ENCODE measurements at places on chromosomes 7 and 10. TPM values are rescaled to one million over a fixed set of nuclear protein-coding genes. Genes with fewer than 3 reads are reported as not detected.
A peak's percentile ranks its signal among the peaks of the same experiment; 100 is the strongest.

GRCh38 chr7:28732071-28732869 is 225.9 kb downstream of the TRIL start:
- H3K27ac ChIP-seq: no peak overlapping the region
- no peaks in the 10 kb centered on the region for H3K36me3 ChIP-seq
- no peaks in the 10 kb centered on the region for H3K27me3 ChIP-seq
- peak; percentile 56 for DNase-seq

GRCh38 chr10:7250236-7250635 is 160.6 kb downstream of the SFMBT2 start:
- no peaks in the 10 kb centered on the region for H3K4me1 ChIP-seq
- no peak overlapping the region for H3K27ac ChIP-seq

GRCh38 chr10:70740406-70741288 is 44.5 kb downstream of the TBATA start:
- H3K4me3 ChIP-seq: no peak overlapping the region
- no peaks in the 10 kb centered on the region for H3K27me3 ChIP-seq
- H3K27ac ChIP-seq: no peak overlapping the region

DNA sequence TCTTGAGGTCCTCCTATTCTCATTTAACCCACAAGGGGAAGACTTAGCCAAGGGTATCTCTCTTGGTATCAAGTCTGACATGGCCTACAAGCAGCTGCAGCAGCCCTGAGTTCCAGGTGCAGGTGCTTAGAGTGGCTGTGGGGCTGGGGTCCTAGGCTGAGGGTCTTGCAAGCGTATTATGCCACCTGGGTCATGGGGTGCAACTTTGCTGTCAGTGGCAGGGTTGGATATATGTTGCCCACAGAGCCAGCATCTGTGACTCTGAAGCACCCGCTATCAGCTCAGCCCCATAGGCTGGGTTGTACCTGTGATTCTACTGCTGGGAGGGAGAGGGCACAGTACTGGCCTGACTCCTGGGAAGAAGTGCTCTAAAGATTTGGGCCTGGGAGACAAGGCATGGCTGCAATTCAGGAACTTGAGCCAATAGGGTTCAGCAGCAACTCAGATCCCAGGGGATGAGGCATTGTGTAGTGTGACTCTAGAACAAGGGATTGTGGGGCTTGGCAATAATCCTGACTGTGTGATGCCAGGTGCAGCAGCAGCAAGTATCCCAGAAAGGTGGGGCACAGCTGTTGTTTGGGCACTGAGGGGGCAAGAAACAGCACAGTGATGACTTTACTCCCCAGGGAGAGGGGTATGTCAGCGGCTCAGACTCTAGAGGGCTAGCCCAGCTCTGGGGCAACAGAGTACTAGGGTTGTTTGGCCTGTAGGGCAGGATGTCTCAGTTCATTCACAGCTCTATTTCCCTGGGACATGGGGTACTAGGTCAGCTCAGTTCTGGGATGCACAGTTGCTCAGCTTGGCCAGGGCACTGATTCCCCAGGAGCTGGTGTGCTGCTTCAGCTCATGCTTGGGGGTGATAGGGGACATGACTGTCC is 41.4 kb downstream of the NEURL1 start:
- H3K4me3 ChIP-seq: no peak overlapping the region
- DNase-seq: no peak
- H3K27me3 ChIP-seq: peaks cover 40% of the 10 kb centered on the region
- no peaks in the 10 kb centered on the region for H3K36me3 ChIP-seq
- H3K27ac ChIP-seq: no peak overlapping the region

The MKLN1 gene
- 48.0 TPM for total RNA-seq

DNA sequence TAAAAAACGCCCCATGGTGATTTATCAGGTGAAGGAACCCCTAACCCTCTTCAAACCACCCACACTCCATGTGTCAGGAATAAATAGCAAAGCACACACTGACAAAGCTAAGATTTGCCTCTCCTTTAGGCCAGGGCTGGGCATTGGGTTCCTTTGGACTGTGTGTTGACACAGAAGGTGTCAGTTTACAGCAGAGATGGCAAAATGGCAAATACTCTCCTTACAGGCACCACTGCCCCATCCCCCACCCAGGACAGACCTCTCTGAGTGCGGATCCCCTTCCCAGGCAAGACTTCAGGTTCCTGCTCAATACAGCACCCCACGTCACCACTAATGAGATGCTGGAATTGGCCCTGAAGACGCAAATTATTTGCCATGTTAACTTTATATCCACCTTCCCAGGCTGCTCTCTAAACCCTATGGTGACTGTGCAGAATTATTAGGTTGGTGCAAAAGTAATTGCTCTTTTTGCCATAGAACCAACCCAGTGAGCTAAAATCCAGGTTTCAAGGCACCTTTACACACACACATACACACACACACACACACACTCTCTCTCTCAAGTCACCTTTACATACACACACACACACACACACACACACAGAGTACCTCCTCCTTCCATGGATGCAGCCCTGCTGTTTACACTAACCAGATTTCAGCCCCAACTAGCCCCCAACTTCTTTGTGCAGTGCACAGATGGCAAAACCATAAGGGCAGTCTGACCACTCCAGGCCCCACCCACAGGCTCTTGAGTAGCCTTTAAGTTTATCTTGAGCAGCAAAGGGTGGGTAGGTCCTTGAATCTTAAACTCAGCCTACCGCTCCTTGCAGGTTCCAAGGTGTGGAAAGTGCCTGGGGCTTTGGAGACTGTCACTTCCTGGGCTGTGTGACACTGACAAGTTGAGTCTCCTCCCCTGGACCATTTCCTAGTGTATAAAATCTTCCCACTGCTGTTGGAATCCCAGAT is 4.0 kb upstream of the ZCCHC24 start:
- H3K4me1 ChIP-seq: peaks cover 13% of the 10 kb centered on the region
- no peaks in the 10 kb centered on the region for H3K27me3 ChIP-seq
- no peaks in the 10 kb centered on the region for H3K36me3 ChIP-seq
- H3K27ac ChIP-seq: no peak overlapping the region
- no peak for DNase-seq

DNA sequence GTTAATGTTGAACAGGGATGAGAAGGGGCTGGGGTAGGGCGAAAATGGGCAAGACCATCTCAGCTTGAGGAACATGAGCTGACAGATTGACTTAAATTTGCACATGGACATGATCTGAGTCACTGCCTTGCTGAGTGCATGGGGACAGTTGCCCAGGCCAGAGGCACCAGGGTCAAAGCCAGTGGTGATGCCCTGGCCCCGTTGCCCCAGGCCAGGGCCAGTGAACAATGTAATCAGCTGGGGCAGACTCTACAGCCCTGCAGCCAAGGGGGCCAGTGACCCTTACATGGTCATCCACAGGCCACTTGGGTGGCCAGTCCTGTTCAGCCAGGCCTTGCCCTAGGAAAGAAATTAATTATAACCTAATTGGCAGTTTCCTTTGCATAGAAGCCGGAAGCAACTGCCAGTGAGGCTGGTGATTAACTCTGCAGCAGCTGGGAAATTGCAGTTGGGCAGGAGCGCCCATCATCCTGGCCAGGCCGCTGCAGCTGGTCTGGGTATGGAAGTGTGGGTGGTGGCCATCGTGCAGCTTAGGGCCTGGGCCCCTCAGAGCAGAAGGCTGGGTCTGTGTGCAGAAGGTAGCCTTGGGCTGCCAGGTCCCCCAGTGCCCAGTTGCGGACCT is 9.6 kb downstream of the RET start:
- DNase-seq: no peak
- no peak overlapping the region for H3K27ac ChIP-seq
- H3K4me3 ChIP-seq: no peak overlapping the region
- H3K36me3 ChIP-seq: no peaks in the 10 kb centered on the region

The DDC gene
- not detected for total RNA-seq

GRCh38 chr10:73773152-73773879 is 8.5 kb upstream of the CHCHD1 start:
- peaks cover 41% of the 10 kb centered on the region for H3K36me3 ChIP-seq
- DNase-seq: no peak
- peaks cover 22% of the 10 kb centered on the region for H3K4me1 ChIP-seq

The CHRM2 gene
- total RNA-seq: not detected

GRCh38 chr7:108051454-108051853 is 48.5 kb upstream of the LAMB1 start:
- H3K36me3 ChIP-seq: no peaks in the 10 kb centered on the region
- no peak overlapping the region for H3K27ac ChIP-seq
- no peaks in the 10 kb centered on the region for H3K27me3 ChIP-seq
- no peaks in the 10 kb centered on the region for H3K4me1 ChIP-seq

The LAMB1 gene
- total RNA-seq: 403 TPM

The GIMAP5 gene
- not detected for total RNA-seq

DNA sequence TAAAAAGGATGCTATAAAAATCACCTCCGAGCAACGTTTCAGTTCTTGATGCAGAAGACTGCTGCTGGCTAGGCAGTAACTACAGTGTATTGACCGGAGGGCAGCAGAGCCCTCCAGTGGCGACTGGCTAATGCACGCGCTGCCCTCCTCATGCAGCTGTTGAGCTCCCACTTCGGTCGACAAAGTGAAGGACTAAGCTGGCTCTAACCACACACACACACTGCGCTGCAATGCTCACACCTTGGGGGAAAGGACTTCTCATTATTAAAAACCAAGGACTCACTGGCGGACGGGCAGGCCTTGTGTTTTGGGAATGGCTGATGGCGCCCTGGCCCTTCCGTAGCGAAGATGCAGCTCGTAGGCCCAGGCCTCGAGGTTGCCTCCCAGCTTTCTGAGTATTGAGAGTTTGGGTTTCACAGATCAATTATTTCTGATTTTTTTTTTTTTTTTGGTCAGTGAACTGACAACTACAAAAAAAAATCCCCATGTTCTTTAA is 120.9 kb upstream of the DIP2C start:
- no peak for DNase-seq
- no peak overlapping the region for H3K27ac ChIP-seq
- H3K36me3 ChIP-seq: peaks cover 46% of the 10 kb centered on the region

The ELN gene
- 0.75 TPM for total RNA-seq

The CALCR gene
- 5.4 TPM for total RNA-seq

DNA sequence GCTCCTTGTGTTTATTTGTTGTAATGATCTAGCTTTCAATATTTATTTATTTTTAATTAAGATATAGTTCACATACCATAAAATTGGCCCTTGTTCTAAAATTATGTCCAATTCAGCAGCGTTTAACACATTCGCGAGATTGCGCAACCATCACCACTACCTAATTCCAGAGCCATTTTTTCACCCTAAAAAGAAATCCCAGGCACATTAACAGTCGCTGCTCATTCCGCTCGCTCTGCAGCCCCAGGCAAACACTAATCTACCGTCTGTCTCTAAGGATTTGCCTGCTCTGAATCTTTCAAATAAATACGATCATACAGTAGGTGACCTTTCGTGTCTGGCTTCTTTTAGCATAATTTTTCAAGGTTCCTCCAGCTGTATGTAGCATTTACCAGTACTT is 616.7 kb downstream of the CALN1 start:
- DNase-seq: no peak
- H3K27me3 ChIP-seq: no peaks in the 10 kb centered on the region
- no peaks in the 10 kb centered on the region for H3K4me1 ChIP-seq
- no peaks in the 10 kb centered on the region for H3K36me3 ChIP-seq
- H3K27ac ChIP-seq: no peak overlapping the region
- no peak overlapping the region for H3K4me3 ChIP-seq

DNA sequence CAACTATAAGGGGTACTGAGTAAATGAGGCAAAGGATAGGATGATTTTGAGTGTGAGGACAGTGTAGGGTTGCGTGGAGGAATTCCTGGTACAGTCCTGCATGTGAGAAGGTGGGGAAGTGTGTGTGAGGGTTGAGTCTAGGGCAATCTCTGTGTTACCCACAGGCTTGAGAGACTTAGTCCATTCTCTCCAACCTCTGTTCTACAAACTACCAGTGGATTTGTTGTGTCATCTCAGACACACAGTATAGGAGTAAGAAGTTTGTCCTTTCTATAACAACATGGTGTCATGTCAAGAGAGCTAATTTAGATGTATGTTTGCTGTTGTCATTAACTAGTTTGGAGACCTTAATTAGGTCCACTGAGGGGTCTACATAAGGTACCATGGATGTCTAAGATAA is 12.5 kb downstream of the PURB start:
- H3K36me3 ChIP-seq: no peaks in the 10 kb centered on the region
- H3K27ac ChIP-seq: no peak overlapping the region
- H3K27me3 ChIP-seq: no peaks in the 10 kb centered on the region
- H3K4me3 ChIP-seq: no peak overlapping the region

DNA sequence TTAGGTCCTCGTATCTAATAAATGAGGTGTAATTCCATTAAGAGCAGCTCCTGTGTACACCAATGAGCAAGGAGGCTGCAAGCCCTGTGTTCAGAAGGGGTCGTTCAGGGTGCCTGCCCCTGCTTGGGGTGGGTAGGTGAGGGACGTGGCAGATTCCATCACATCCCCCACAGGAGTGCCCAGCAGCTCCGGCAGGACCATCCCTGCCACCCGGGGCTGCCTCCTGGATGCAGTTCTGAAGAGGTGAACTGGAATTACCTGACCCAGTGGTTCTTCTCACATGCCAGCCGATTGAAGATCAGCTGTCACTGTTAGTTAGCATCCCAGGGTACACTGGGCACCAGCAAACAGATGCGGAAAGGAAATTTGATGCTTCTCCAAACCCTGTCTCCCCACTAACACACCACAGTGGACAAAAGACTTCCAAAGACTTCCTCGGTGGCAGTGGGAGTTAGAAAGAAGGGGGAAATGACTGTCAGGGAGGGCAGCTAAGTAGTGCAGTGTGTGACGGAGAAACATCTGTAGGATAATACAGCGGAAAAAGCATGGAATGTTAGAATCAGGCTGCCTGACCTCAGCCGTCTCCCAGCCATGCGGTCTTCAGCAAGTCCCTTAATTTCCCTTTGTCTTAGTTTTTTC is 313.6 kb upstream of the ZMIZ1 start:
- H3K4me3 ChIP-seq: no peak overlapping the region
- no peak for DNase-seq
- H3K36me3 ChIP-seq: no peaks in the 10 kb centered on the region
- H3K27me3 ChIP-seq: no peaks in the 10 kb centered on the region
- H3K4me1 ChIP-seq: peaks cover 40% of the 10 kb centered on the region
- no peak overlapping the region for H3K27ac ChIP-seq

The CLRN3 gene
- not detected for total RNA-seq

- no peak for DNase-seq
- peaks cover 20% of the 10 kb centered on the region for H3K4me1 ChIP-seq
- no peaks in the 10 kb centered on the region for H3K27me3 ChIP-seq
- H3K4me3 ChIP-seq: no peak overlapping the region
- no peaks in the 10 kb centered on the region for H3K36me3 ChIP-seq
- no peak overlapping the region for H3K27ac ChIP-seq
Measured at GRCh38 chr10:93751124-93751523, 6.6 kb upstream of the LGI1 start.

DNA sequence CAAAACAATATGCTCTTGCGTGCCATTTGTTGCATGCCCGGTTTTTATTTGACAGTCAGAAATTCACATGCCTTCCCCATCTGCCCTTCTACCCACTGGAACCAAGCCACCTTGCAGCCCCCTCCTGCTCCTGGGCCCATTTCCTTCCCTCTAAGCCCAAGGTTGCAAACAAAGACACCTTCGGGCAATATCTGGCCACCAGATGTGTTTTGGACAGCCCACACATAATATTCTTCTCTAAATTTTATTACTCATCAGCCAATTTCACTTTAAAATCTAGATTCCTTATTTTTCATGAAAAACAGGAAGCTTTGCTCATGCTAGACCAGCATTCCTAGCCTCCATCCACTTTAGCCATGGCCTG is 18.2 kb upstream of the C10orf105 start:
- no peaks in the 10 kb centered on the region for H3K36me3 ChIP-seq
- DNase-seq: no peak
- no peak overlapping the region for H3K4me3 ChIP-seq
- H3K27me3 ChIP-seq: no peaks in the 10 kb centered on the region
- no peaks in the 10 kb centered on the region for H3K4me1 ChIP-seq
- no peak overlapping the region for H3K27ac ChIP-seq

The CRHR2 gene
- total RNA-seq: not detected

GRCh38 chr10:30068492-30069223 is 9.3 kb upstream of the JCAD start:
- no peak overlapping the region for H3K27ac ChIP-seq
- no peaks in the 10 kb centered on the region for H3K4me1 ChIP-seq
- no peak overlapping the region for H3K4me3 ChIP-seq
- H3K36me3 ChIP-seq: no peaks in the 10 kb centered on the region

The MSS51 gene
- total RNA-seq: 0.87 TPM
